ENCODE measurements at places on chromosomes 2 and 18.

- no peak for DNase-seq
Measured at GRCh38 chr2:134391751-134392160, 137.9 kb downstream of the MGAT5 start.

DNA sequence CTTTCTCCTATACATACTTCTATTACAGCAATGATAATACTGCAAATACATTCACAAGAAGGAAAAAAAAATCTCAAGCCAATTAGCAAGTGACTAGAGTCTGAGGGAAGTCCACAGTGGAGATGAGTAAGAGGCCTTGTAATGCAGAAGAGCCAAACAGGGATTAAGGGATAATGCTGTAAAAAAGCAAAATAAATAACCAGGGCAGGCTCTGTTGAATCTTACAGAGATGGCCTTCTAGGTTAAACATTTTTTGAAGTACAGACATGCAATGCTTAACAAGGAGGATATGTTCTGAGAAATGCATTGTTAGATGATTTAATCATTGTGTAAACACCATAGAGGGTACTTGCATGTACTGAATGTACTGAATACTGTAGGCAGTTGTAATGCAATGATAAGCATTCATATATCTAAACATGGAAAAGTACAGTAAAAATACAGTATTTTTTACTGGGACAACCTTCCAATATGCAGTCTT, 122.1 kb upstream of the RMDN2 start:
- DNase-seq = peak; percentile 69

DNA sequence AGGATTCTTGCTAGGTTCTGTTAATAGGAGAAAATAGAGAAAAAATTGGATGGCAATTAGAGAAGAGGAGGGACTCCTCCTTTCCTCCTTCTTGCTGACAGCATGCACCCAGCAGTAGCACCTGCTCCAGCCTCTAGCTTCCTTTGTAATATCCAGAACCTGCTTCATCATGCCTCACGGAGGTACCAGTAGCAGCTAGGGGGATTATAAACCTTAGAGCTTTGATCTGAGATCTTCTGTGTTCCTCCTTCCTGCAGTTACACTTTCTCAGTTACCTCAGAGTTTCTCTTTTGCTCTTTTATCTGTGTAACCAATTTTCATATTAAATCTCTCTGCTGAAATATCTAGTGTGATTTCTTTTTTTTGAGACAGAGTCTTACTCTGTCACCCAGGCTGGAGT, 16.6 kb downstream of the DPP4 start:
- no peak for DNase-seq

- DNase-seq = no peak
Measured at GRCh38 chr2:141911485-141912066, 219.2 kb downstream of the LRP1B start.

DNA sequence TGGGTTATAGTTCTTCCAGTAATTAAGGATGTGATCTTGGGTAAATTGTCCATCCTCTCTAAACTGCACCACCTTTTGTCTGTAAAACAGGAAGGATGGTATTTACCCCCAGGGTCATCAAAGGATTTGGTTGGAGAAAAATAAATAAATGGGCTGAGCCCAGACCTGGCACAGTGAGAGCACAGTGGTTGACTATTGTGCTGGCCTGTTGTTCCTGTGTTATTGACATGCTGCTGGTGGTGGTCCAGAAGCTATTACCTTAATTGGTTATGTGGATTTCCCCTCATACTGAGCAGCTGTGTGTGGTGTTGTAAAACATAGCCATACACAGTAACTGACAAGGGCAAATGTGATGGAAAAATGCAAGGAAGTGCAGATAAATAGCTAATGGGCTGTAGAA, 746 bp upstream of the IL37 start:
- DNase-seq = no peak
